Activated CD8-positive, alpha-beta memory T cell treated with anti-CD3 and anti-CD28 coated beads for 4 hours (primary cell): ENCODE measurements at places on chromosomes 12 and 14.

- no peak for DNase-seq
Observed at GRCh38 chr12:25615119-25615518, 62.0 kb upstream of the LMNTD1 start.

GRCh38 chr12:13091832-13092231 is 11.6 kb downstream of the GSG1 start:
- DNase-seq = no peak

GRCh38 chr12:57195611-57196371 is 20.8 kb upstream of the NXPH4 start:
- no peak for DNase-seq

DNA sequence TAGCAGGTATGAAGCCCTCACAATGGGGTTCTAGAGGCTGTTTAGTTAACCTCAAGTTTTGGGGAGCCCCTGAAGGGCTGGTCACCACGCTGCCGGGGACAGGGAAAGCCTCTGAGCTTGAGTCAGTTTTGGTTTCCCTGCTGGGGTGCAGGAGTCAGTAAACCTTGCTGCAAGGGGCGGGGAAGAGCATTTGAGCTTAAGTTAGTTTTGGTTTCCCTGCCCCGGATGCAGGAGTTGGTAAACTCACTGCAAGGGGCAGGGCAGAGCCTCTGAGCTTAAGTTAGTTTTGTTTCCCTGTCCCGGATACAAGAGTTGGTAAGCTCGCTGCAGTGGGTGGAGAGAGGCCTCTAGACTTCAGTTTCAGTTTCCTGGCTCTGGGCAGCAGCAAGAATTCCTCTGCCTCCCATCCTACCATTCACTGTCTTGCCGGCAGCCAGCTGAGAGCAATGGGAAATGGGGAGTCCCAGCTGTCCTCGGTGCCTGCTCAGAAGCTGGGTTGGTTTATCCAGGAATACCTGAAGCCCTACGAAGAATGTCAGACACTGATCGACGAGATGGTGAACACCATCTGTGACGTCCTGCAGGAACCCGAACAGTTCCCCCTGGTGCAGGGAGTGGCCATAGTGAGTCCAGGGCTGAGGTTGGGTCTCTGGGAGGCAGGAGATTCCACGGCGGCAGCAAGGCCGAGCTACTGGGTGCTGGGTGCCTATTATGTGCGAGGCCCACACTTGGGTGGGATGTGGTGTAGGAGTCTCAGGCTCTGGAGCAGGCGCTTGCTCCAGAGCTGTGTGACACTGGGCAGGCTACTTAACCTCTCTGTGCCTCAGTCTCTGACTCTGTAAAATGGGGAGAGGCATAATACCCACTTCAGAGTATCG is at the start of gene OAS2:
OAS2 (plus strand) TSS at position 357 of the 878 bp plus-strand sequence; CDS start at position 447, 90 bp downstream.
- DNase-seq = peak; percentile 71

GRCh38 chr14:30134936-30135335 is 207.3 kb upstream of the PRKD1 start:
- no peak for DNase-seq

DNA sequence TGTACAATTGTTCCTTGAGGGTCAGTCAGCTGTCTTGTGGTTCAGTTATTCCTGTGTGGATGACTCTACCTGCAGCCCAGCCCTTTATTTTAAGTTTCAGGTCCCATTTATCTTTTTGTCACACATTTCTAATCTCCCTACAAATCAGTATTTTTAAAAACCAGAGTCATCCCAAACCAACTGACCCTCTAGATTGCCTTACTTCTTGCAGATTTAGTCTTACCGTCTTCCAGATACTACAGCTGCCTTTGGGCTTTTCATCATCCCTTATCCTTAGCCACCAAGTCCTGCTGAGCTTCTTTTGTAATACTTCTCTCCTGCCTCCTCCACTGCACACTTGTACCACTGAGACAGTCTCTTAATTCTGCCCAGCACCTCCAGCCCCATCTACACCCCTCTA is 54.9 kb downstream of the PRKCH start:
- DNase-seq = no peak
